Fibroblast of skin of left quadriceps (primary cell): ENCODE measurements at places on chromosomes 2 and 18.

DNA sequence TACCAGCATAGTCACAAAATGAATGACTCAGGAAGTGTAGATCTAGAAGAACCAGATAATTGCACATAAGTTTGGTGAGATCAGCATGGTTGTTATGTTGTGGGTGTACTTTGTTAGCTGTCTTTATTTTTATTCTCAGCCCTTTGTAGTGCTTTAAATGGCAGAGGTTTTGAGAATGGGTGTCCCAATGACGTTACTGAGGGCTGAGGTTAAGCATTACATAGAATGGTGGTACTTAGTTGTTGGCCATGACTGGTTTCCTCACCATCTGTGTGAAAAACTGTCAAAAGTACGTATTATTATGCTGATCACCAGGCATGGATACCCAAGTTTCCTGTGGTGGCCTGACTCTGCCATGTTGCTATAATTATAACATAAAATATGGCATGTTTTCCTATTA, 165.8 kb downstream of the UBE2E3 start:
- DNase-seq = no peak

- no peak for DNase-seq
Observed at GRCh38 chr18:27983780-27984179, 193.2 kb downstream of the CDH2 start.

DNA sequence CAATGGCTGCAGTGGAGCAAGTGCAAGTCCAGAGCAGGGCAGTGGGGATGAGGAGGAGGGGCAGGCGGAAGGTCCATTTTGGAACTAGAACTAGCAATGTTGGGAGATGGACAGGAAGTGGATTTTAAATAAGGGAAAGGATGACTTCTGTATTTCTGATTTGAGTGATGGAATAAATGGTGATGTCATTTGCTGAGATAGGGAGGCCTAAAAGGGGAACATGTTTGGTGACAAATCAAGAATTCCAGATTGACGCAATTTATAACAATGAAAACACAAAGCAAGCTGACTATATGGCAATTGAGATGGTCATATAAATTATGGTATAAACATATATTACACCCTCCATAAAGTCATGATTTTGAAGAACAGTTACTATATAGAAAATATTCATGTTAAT, 209.3 kb downstream of the SS18 start:
- no peak for DNase-seq

- no peak for DNase-seq
Observed at GRCh38 chr2:106782681-106783080, 103.3 kb downstream of the ST6GAL2 start.

- DNase-seq = peak; percentile 91
Observed at GRCh38 chr2:68971591-68972231, 2.7 kb upstream of the GKN1 start.

GRCh38 chr2:1162768-1163584, 212.3 kb downstream of the SNTG2 start:
- no peak for DNase-seq

DNA sequence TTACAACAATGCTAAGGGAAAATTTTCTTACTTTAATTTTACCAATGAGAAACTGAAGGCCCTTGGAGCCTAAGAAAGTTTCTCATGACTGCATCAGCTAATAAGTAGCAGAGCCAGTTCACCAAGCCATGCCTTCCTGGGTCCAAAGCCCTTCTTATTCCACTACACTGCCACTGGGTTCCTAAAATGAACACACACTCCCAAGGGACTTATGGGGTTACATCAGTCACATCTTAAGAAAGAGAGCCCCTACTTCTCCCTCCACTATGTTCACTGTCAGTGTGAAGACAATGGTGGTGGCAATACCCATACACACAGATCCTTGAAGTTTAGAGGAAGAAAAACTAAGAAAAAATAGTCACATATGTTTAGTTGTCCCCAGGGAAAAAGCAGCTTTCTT, 20.6 kb downstream of the MBD2 start:
- DNase-seq = no peak

DNA sequence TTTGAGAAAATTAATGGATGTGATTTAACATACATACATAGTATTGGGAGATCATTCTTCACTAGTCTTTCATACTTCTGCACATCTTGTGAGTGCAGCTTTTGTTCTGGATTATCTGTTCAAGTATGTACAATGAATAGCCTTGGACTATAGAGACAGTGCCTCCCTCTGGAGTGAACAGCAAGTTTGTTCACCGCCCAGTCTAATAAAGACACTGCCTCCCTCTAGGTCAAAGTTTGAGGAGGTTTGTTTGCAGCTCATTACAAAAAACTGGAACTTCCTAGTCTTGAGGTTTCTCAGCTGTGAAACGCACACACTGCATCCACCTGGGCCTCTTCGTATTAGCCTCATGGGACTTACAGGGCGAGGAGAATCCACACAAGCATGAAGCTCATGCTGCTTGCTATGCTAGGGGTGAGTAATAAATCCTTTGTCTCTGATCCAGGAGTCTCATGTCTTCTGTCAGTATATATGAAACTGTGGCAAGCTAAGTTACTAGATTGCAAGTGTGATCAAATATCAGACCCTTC, 26.0 kb upstream of the LAPTM4A start:
- no peak for DNase-seq

DNA sequence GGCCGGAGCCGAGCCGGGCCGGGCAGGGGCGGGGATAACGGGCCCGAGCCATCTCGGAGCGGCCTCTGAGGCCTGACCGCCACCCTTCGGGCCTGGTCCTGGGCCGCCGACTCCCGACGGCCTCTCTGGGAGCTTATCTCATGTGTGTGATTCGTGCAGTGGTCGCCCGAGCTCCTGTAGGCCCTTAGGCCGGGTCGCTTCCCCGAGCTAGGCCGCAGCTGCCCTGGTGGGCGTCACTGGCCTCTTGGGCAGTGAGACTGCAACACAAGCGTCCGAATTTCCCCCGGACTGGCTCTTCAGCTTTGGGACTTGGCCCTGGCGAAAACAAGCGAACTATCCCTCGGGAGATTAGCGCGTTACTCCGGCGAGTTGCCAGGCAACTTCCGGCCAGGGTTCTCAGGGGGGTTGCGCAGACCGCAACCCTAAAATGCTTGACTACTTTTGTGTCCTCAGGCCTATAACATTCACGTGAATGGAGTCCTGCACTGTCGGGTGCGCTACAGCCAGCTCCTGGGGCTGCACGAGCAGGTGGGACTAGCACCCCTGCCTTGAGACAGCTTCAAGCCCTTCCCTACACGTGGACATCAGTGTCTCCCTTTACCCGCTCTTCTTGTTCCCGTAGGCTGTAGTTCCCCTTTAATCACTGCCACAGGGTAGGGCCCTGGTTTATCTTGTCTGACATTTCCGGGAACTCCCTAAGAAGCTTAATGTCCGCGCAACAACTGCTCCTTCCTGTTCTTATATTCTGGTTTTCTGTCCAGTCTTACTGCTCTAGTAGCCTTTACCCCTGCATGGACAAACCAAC, 602 bp downstream of the SNX17 start:
- DNase-seq = no peak

GRCh38 chr2:128258218-128258617, 60.5 kb downstream of the HS6ST1 start:
- DNase-seq = no peak

- DNase-seq = peak; percentile 17
Observed at GRCh38 chr18:41745166-41746049, 209.6 kb upstream of the PIK3C3 start.

- DNase-seq = no peak
Observed at GRCh38 chr2:10526281-10527000, 78.3 kb upstream of the ODC1 start.

GRCh38 chr2:175844169-175844568, 157.9 kb downstream of the LNPK start:
- peak; percentile 44 for DNase-seq

GRCh38 chr18:74496508-74497323, 553 bp downstream of the CNDP2 start:
- no peak for DNase-seq

- no peak for DNase-seq
Observed at GRCh38 chr18:13303756-13304364, 85.3 kb downstream of the LDLRAD4 start.

- no peak for DNase-seq
Observed at GRCh38 chr2:158199928-158200650, 98.4 kb downstream of the UPP2 start.

GRCh38 chr2:219296631-219297391, 12.4 kb downstream of the PTPRN start:
- no peak for DNase-seq

DNA sequence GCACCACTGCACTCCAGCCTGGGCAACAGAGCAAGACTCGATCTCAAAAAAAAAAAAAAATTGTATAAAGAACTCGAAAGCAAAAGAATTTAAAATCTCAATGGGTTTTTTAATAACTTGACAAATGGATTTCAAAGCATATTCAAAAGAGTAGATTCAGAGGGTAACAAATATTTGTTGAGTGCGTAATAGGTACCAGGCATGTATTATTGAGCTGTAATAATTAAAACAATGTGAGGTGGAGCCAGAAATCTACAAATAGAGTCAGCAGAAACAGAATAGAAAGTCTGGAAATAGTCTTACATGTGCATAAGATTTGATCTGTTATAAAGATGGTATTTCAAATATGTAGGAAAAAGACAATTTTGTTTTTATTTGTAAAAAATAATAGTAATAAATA, 19.1 kb upstream of the RAB11FIP5 start:
- DNase-seq = peak; percentile 51

GRCh38 chr2:99743146-99743545, 253.3 kb upstream of the REV1 start:
- DNase-seq = no peak

DNA sequence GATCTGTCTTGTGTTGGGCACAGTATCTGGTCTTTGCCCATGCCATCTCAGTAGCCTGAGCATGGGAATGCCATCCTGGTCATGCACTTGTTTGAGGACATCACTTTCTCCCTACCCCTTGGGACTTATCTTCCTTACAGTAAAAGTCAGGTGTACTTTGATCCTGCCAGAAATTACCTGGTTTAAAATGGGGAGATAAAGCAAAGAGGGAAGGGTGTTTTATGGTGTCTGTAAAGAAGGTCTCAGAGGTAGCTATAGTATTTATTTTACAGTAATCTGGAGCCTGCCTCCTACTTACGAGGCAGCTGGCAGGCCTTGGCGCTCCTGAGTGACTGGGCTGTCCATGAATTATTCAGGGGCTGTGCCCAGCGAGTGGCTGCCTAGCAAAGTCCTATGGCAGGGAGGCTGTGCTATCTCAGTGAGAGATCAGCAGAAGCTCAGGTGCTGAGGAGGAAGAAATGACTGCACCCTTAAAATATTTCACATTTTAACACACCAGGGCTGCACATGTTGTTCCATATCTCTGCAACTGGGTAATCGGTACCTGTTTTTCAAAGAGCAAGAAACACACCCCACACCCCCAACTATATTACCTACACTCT, 93.9 kb downstream of the SPTBN1 start:
- DNase-seq = no peak

DNA sequence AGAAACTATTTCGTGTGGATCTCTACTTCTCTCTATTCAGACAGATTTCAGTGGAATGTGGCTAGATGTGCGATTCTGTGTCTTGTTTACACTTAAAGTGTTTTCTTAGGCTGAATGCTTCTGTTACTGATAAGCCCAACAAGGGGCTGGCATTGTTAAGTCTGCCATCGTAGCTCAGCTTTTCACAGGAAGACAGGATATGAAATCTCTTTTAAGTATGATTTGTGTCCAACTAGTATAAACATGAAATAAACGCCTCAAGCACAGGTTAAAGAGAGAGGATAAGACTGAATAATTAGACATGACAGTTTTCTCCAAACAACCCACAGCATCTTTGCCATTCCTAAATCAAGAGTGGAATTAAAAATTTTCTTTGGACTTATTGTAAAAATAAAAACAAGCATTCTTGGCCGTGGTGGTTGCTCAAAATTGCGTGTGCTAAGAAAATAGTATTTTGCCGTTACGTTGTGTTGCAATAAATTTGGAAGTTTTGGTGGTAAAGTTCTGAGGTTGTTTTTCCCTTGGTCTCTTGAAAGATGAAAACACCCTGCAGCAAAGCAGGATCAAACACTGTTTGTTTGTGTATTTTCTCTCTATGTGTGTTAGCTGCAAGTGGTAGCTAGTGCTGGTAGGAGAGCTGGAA, 1.0 kb downstream of the VIT start:
- no peak for DNase-seq

DNA sequence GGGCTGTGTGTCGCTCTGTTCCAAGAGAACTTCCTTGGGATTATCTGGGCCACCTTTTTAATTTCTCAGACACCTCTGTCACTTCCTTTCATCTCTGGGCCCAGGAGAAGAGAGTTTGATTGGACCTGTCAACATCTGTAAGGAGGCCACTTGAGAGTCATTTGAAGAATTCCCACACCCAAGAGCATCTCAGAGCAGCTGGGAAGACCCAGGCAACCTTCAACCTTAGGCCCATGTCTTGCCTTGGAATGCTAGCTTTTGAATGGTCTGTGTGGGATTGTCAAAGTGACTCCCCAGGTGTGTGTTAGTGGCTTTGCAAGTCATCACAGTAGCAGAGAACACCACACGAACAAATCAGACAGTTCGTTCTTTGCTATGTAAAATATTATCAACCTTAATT, 280.3 kb downstream of the CYRIA start:
- DNase-seq = no peak

- DNase-seq = no peak
Observed at GRCh38 chr18:63152096-63152495, 167.5 kb downstream of the BCL2 start.

DNA sequence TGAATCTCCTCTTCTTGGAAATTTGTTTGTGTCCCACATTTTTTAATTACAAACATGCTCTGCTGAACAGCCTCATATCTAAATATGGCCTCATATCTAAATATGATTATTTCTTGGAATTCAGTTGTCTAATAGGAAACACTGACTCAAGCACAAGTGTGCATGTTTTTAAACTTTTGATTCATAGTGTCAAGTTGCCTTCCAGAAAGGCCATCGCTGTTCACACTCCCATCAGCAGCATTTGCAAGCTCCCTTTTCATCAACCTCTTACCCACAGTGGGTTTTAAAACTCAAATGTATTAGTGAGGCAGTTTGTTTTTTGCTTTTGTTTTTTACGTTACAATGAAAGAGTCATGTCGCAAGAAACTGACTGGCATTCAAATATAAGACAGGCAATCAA, 65.2 kb upstream of the SMAD2 start:
- DNase-seq = no peak

GRCh38 chr2:238713198-238713826, 134.6 kb upstream of the TWIST2 start:
- DNase-seq = no peak

DNA sequence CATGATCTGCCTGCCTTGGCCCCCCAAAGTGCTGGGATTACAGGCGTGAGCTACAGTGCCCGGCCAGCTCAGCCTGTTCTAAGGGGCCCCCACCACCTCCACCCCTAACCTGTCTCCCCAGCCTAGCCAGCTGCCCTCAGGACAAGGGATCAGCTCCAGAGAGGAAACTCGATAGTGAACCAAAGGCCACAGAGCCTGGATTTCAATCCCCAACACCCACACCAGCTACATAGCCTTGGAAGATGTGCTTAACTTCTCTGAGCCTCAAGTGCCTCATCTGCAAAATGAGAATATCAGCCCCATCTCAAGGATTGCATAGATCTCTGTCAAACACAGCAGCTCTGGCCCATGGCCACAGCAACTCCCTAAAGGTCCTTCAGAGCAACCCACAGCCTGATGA, 32.0 kb downstream of the BIN1 start:
- no peak for DNase-seq
